ENCODE measurements at places on chromosomes 5 and 9. TPM values are rescaled to one million over a fixed set of nuclear protein-coding genes. Genes with fewer than 3 reads are reported as not detected.

- H3K27ac ChIP-seq, result no peak overlapping the region
- DNase-seq, result no peak
- no peak overlapping the region for H3K4me3 ChIP-seq
- H3K36me3 ChIP-seq, result no peaks in the 10 kb centered on the region
- no peaks in the 10 kb centered on the region for H3K4me1 ChIP-seq
These were observed 78.6 kb upstream of the MPDZ start for GRCh38 chr9:13358128-13358527.

DNA sequence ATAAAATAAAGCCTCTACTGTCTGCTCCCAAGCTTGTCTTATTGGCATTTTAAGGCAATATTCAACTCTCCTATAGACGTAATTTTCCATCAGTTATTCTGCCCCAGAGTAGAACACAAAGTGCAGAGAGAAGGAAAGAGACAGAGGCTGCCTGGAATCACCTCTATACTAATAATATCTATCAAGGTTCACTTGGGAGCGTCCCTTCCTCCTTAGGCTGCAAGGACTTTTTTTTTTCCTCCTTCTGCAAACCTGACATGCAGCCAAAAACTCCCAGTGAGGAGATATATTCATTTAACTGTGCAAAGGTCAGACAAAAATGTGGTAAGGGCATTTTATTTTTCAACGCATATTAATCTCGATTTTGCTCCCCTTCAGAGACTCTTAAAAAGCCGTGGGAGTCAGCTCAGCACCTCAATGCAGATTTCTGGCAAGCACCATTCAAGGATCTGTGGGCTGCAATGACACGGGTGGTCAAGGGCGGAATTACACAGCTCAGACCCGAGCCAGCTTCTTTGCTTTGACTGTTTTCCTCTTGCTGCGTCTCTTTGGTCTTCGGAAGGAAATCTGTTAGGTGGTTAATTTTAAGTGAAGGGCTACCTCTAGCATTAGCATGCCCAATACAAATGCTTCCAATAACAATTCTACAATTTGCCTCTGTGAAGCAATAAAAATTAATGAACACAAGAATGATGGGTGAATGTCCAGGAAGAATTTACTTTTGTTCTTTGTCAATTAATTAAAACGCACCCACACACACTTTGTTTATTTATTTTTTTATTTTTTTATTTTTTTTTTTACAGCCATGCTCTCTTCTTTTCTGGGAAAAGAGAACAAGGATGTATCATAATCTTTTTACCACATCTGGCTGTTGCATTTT is 587.7 kb upstream of the GRAMD2B start:
- no peaks in the 10 kb centered on the region for H3K36me3 ChIP-seq
- H3K27ac ChIP-seq, result no peak overlapping the region
- H3K4me1 ChIP-seq, result no peaks in the 10 kb centered on the region
- no peaks in the 10 kb centered on the region for H3K27me3 ChIP-seq

DNA sequence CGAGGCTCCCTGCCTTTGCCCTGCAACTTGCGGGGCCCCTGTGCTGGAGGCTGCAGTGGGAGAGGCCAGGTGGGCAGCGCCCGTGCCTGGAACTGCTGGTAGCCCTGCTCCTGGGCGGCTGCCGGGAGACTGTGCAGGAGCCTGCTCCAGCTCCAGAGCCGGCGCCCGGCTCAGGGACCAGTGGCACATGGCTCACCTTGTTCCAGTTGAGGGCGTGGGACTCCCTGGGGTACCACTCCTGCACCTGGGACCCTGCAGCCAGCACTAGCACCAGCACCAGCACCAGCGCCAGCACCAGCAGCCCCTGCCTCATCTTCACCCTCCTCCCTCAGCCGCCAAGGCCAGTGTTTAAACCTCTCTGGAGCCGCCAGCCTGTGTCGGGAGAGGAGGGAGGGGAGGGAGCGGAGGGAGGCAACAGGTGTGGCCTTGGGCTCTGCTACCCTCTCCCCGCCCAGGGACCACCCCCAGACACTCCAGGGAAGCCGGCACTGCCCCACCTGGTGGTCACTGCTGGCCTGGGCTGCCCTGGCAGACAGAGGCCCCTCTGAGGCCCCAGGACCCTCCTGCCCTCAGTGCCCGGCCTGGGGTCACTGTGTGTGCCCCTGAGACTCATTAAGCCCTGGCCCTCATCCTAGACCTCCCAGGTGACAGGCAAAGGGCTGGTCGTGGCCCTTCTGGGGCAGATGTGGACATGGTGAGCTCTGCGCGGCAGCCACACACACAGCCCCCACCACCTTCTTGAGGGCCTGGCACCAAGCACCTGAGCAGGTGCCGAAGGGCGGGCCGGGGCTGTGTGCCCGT is at the start of gene LCN10:
Gene LCN10, minus strand, starts transcription at position 350 of the 801 bp plus-strand sequence. Its CDS starts 37 bp downstream, at position 313.
- H3K4me3 ChIP-seq, result no peak within 1 kb of the TSS
- peaks cover 23% of the 10 kb centered on the region for H3K27me3 ChIP-seq
- H3K4me1 ChIP-seq, result peaks cover 21% of the 10 kb centered on the region
- DNase-seq, result no peak
- H3K36me3 ChIP-seq, result peaks cover 3% of the 10 kb centered on the region

GRCh38 chr9:95678759-95679158 is 162.0 kb upstream of the PTCH1 start:
- no peaks in the 10 kb centered on the region for H3K27me3 ChIP-seq
- no peak overlapping the region for H3K27ac ChIP-seq
- no peak for DNase-seq
- no peaks in the 10 kb centered on the region for H3K36me3 ChIP-seq
- no peak overlapping the region for H3K4me3 ChIP-seq
- H3K4me1 ChIP-seq, result no peaks in the 10 kb centered on the region

GRCh38 chr9:75417471-75417870 is 329.2 kb downstream of the OSTF1 start:
- no peaks in the 10 kb centered on the region for H3K36me3 ChIP-seq
- no peak overlapping the region for H3K4me3 ChIP-seq
- no peak for DNase-seq

- H3K36me3 ChIP-seq, result peaks cover 8% of the 10 kb centered on the region
- peaks cover 35% of the 10 kb centered on the region for H3K4me1 ChIP-seq
- no peak for DNase-seq
- peak overlapping the region; percentile 87 for H3K27ac ChIP-seq
- H3K27me3 ChIP-seq, result no peaks in the 10 kb centered on the region
- H3K4me3 ChIP-seq, result peak overlapping the region; percentile 58
These were observed 556 bp downstream of the PCDHGC3 start for GRCh38 chr5:141476132-141476911.

DNA sequence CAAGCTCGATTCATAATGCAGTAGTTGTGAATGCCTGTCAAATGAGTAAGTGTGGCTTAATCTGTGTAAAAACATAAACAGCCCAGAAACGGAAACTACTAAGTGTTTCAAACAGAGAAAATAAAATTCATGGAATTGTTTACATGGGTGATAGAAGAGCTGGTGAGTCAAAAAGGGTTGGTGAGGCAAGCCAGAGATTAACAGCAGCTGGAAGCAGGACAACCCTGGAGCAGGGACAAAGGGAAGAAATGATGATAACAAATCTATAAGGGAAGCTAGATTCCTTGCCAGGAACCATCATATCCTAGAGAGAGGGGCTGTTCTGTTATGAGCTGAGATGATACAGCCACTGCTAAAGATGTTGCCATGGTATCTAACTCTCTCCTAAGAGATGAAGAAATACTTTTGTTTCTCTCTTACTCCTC is 18.0 kb upstream of the PRR16 start:
- no peak for DNase-seq
- H3K4me3 ChIP-seq, result no peak overlapping the region
- H3K27ac ChIP-seq, result no peak overlapping the region
- no peaks in the 10 kb centered on the region for H3K4me1 ChIP-seq
- H3K36me3 ChIP-seq, result no peaks in the 10 kb centered on the region

GRCh38 chr5:14465116-14465515 is 116.5 kb upstream of the OTULINL start:
- no peak overlapping the region for H3K27ac ChIP-seq
- peaks cover 46% of the 10 kb centered on the region for H3K36me3 ChIP-seq
- peaks cover 14% of the 10 kb centered on the region for H3K4me1 ChIP-seq

DNA sequence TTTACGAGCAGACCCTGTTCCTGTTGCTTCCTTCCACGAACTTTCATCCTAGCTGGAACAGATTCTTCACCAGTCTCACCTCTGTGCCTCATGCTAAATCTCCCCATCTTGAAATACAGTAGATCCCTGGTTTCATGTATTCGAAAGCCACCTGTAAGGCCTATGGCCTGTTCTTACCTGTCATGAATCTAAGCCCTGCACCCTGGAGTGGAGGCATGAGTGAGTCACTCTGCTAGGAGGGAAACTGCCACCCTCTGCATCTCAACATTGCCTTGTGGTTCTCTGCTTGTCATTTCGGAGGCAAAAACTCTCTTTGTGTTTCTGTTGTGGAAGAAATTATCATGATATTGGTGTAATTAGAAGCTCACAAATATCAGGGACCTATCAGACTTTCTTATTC is 320.0 kb downstream of the ENC1 start:
- H3K36me3 ChIP-seq, result no peaks in the 10 kb centered on the region
- no peaks in the 10 kb centered on the region for H3K27me3 ChIP-seq
- H3K27ac ChIP-seq, result no peak overlapping the region
- no peak overlapping the region for H3K4me3 ChIP-seq

DNA sequence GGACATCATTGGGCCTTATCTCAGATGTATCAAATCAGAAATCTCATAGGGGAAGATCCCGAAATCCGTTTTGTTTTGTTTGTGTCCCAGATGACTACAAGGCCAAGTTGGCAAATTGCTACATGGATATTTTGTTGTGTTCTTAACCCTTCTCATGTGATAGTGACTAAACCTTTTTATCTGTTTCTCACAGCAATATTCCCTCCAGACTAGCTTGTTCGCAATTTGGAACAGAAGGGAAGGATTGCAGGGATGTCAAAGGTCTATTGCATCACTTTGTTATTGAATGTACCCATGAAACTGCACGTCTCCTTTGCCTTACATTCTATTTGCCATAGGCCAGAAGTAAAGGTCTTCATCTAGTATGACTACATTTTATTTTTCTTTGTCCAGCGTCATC is 453.9 kb downstream of the NFIB start:
- H3K4me1 ChIP-seq, result no peaks in the 10 kb centered on the region
- DNase-seq, result no peak
- H3K4me3 ChIP-seq, result no peak overlapping the region

- DNase-seq, result no peak
- no peak overlapping the region for H3K4me3 ChIP-seq
- no peak overlapping the region for H3K27ac ChIP-seq
These were observed 620.2 kb upstream of the DMAC1 start for GRCh38 chr9:8419596-8420275.

- H3K27ac ChIP-seq, result no peak overlapping the region
- no peak for DNase-seq
- peaks cover 2% of the 10 kb centered on the region for H3K4me1 ChIP-seq
- H3K27me3 ChIP-seq, result no peaks in the 10 kb centered on the region
These were observed 55.8 kb upstream of the TMC1 start for GRCh38 chr9:72465593-72465984.

- DNase-seq, result no peak
- H3K36me3 ChIP-seq, result no peaks in the 10 kb centered on the region
- no peak overlapping the region for H3K27ac ChIP-seq
- H3K27me3 ChIP-seq, result no peaks in the 10 kb centered on the region
These were observed 8.7 kb upstream of the SSBP2 start for GRCh38 chr5:81759632-81760005.

DNA sequence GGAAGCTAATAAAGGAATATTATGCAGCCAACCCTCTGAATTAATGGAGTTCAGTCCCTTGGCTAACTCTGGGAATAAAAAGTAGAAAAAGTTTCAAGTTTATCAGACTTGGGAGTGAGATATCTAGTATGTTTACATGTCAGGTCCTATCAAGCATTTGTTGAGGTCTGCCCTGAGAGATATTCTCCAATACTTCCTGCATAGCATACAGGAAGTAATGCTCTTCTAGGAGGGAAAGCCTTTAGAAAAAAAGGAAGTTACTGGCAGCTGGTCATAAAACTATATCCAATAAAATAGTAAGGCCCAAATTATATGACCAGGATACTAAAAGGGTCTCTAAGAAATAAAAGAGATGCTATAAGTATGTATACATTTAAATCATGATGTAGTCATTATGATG is 594.1 kb upstream of the FTMT start:
- H3K27me3 ChIP-seq, result no peaks in the 10 kb centered on the region
- no peaks in the 10 kb centered on the region for H3K4me1 ChIP-seq
- no peaks in the 10 kb centered on the region for H3K36me3 ChIP-seq
- no peak overlapping the region for H3K4me3 ChIP-seq

- peak overlapping the region; percentile 2 for H3K4me3 ChIP-seq
- H3K27ac ChIP-seq, result no peak overlapping the region
- H3K27me3 ChIP-seq, result peaks cover 76% of the 10 kb centered on the region
- DNase-seq, result no peak
- H3K4me1 ChIP-seq, result peaks cover 24% of the 10 kb centered on the region
These were observed 4.4 kb upstream of the MSX2 start for GRCh38 chr5:174719793-174720611.

- no peaks in the 10 kb centered on the region for H3K27me3 ChIP-seq
- H3K4me1 ChIP-seq, result no peaks in the 10 kb centered on the region
- DNase-seq, result no peak
- no peak overlapping the region for H3K27ac ChIP-seq
These were observed 149.1 kb downstream of the MAST4 start for GRCh38 chr5:66745297-66745696.

DNA sequence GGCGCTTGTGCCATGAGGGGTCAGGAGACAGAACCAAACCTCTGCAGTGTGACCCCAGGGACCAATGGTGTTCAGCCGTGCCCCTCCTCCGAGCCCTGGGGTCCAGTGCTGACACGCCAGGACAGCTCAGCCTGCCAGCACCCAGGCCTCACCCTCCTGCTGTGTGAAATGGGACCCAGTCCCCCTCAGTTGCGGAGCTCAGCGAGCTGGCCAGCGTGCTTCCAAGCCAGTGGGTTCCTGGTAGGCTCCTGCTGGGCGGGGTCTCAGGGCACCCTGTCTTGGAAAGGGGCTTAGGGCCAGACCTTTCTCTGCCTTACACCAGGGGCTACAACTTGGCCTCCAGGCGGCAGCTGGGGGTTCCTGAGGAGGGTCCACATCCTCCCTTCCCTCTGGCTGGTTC is 4.4 kb downstream of the RNF44 start:
- no peak overlapping the region for H3K4me3 ChIP-seq
- H3K36me3 ChIP-seq, result peaks cover 65% of the 10 kb centered on the region
- DNase-seq, result no peak
- H3K27me3 ChIP-seq, result no peaks in the 10 kb centered on the region
- H3K4me1 ChIP-seq, result peaks cover 68% of the 10 kb centered on the region

DNA sequence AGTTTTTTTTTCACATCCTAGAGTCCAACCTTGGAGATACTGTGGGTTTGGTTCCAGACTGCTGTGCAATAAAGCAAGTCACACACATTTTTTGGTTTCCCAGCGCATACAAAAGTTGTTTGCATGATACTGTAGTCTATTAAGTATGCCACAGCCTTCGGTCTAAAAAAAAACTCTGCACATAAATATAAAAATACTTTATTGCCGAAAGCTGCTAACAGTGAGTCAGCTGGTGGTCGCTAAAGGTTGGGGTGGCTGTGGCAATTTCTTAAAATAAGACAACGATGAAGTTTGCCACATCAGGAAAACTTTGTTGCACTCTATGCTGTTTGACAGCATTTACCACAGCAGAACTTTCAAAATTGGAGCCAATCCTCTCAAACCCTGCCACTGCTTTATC is 37.4 kb downstream of the UBQLN1 start:
- DNase-seq, result no peak
- H3K36me3 ChIP-seq, result peaks cover 6% of the 10 kb centered on the region
- no peaks in the 10 kb centered on the region for H3K4me1 ChIP-seq
- no peak overlapping the region for H3K27ac ChIP-seq

GRCh38 chr9:17744786-17745185 is 165.9 kb downstream of the SH3GL2 start:
- no peak overlapping the region for H3K27ac ChIP-seq
- H3K4me1 ChIP-seq, result no peaks in the 10 kb centered on the region
- no peaks in the 10 kb centered on the region for H3K27me3 ChIP-seq
- no peaks in the 10 kb centered on the region for H3K36me3 ChIP-seq
- H3K4me3 ChIP-seq, result no peak overlapping the region

Gene CETN3
- polyA plus RNA-seq, result 40.6 TPM

Gene DCANP1
- 0.11 TPM for polyA plus RNA-seq

Gene OSMR
- 6.0 TPM for polyA plus RNA-seq

Gene BARX1
- not detected for polyA plus RNA-seq

Gene GOLM1
- 414 TPM for polyA plus RNA-seq

Gene SHISAL2B
- 2.9 TPM for polyA plus RNA-seq

Gene ZBTB43
- 20.3 TPM for polyA plus RNA-seq

Data from spinal cord (tissue), 10 donors.